ENCODE measurements at places on chromosomes 16 and 17.

- no peak for DNase-seq
Measured at GRCh38 chr17:10421900-10422542, at the start of gene MYH8. TSS of gene MYH8 (minus strand) at chr17:10421950. CDS start at chr17:10420227, 1,723 bp downstream.

DNA sequence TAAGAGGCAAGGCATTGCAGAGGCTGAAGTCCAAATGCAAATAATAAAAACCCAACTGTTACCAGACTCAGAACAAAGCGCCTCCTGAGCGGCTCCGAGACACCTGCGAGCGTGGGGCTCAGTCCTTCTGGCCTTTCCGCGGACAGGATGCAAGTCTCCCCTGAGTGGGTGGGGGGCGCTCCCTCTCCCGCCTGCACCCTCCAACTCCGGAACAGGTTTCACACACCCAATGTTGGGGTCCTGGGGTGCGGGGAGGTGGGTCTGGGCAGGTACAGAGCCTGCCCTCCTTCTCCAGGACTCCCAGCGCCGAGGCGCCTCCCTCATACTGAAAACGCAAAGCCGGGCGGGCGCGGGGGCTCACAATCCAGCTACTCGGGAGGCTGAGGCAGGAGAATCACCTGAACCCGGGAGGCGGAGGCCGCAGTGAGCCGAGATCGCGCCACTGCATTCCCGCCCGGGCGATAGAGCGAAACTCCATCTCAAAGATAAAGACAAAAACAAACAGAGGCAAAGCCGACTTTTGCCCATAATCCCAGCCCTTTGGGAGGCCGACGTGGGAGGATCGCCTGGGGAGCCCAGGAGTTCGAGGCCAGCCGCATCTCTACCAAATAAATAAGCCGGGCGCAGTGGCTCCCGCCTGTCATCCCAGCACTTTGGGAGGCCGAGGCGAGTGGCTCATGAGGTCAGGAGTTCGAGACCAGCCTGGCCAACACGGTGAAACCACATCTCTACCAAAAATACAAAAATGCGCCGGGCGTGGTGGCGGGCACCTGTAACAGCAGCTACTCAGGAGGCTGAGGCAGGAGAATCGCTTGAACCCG lies 893 bp downstream of the GINS2 start:
- no peak for DNase-seq

GRCh38 chr17:8253801-8254200 lies 4.7 kb downstream of the PFAS start:
- peak; percentile 15 for DNase-seq

DNA sequence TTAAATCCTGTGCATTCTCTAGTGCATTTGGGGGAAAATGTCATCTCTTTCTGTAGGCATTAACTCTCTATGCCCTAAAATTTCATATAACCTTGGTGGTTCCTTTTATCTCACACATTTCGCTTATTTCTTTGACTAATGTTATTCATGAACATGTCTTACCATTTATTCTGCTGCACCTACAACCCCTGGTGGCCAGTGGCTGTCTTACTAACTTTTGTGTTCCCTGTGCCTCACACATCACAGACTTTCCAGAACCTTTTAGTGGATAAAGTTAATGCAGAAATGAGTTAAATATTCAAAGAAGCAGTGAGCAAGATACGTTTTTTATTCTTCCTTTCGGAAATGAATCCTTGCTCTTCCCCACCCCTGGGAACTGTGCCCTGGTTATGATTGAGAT lies 111.9 kb downstream of the CDH13 start:
- DNase-seq = no peak

- DNase-seq = peak; percentile 7
Measured at GRCh38 chr17:74922694-74923537, at the start of gene USH1G. TSS of gene USH1G (minus strand) at chr17:74923255. CDS start at chr17:74923073, 182 bp downstream.

DNA sequence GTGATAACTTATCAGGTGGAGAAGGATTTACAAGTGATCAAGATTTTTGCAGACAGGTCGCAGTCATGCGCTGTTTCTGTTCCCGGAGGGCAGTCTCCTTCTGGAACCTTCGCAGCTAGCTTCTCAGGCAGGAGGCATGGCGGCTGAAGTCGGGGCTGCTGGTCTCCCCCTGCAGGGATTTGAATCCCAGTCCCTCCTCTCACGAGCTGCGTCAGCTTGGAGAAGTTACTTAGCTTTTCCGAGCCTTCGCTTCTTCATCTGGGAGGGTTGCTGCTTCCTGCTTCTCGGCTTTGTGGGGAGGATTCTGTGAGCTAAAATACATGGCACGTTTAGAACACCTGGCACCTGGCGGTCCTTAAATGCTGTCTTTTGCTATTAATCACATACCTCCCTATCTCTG lies 287.8 kb upstream of the FOXF1 start:
- DNase-seq = peak; percentile 21

- no peak for DNase-seq
Measured at GRCh38 chr16:11552440-11552839, 34.3 kb downstream of the LITAF start.

DNA sequence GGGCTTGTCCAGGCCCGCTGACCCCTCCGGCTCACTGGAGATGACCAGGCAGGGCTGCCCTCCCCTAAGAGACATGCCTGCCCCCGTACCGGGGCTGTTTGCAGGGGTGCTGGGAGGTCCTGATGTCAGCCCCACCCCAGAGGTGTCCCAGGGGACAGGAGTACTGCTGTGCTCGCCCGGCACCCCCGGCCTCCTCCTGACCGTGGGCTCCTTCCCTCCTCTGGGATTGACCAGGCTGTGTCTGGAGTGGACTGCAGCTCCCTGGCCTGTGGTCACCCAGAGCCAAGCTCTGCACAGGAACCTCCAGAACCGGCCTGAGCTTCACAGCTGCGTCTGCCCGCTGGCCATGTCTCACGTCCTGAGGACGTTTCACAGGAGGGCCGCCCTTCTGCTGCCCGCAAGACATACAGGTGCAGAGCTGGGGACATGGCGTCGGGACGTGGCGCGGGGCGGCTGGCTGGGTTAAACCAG lies 53.2 kb downstream of the LMF1 start:
- no peak for DNase-seq

- DNase-seq = no peak
Measured at GRCh38 chr16:57026778-57027062, 37.4 kb downstream of the NLRC5 start.

- peak; percentile 72 for DNase-seq
Measured at GRCh38 chr17:13420878-13421277, 180.9 kb downstream of the HS3ST3A1 start.

DNA sequence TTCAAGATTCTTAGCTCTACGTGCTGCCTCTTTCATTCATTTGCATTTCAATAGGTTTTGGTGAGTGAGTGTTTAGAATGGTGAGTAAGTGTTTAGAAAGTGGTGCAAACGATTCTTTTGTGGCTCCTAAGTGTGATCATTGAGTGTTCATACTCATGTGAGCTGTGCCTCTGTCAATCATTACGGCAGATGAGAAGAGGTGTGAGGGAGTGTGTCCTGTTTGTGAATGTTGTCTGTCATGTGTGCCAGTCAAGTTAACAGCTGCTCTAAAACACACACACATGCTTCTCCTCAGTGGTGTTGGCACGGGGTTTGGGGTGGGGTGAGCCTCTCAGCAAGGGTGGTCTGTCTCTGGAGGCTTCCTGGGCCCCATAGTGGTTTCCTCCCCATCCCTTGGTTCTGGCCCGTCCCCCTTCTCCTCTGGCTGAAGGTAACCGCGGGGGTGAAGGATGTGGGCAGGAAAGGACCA lies 11.4 kb downstream of the MYL4 start:
- no peak for DNase-seq

GRCh38 chr17:60436676-60437075 lies 14.4 kb downstream of the CHCT1 start:
- no peak for DNase-seq

GRCh38 chr17:17813725-17814095 lies 23.1 kb downstream of the SREBF1 start:
- no peak for DNase-seq

- no peak for DNase-seq
Measured at GRCh38 chr16:57159447-57159846, 26.4 kb downstream of the PSME3IP1 start.

DNA sequence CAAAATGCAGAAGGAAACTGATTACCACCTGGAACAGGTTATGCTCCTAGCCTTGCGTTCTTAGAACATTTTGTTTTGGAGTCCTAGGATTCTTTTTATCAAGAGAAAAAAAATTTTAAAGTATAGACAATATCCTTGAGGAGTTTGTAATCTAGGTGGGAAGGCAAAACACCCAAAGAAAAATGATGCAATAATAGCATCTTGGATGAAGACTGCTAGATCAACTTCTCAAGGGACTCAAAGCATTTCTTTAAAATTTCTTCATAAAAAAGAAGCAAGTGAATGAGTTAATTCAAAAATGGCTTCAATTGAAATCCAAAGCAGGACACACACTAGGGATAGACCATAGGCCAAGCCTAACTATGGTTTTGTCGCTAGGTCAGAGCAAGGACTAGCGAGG lies 515.8 kb upstream of the ZFHX3 start:
- no peak for DNase-seq

DNA sequence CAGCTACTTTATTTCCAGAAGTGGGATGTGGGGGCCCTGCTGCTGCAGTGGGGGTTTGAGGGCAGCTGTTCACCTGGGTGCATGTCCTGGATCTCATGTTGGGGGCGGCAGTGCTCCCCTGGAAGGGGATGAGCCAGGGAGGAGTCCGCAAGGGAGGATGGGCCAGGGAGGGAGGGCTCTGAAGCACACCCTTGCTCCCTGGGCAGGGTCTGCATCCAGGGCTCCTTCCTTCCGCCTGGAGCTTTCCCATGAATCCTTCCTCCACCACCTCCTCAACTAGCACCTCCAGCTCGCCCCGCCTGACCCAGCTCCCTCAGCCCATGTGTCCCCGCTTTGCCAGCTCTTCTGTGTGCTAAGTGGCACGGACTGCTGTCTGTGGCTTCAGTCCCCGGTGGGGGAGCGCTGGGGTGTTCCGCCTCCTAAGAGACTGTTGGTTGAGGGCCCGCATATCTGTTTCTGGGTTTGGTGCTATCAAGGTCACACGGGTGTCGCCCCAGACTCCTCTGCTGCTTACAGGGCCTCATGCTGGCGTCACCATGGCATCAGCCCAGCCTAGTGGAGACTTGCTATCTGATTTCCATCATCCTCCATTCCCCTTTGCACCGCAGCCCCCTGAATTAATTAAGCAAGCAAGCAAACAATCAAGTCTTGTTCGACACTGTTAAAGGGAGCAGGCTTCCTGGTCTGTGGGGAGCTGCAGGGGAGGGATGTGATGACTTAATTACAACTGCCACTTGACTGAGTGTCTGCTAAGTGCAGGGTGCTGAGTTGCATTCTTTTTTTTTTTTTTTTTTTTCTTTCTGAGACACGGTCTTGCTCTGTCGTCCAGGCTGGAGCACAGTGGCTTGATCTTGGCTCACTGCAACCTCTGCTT lies 71.8 kb downstream of the PRKCA start:
- peak; percentile 53 for DNase-seq

DNA sequence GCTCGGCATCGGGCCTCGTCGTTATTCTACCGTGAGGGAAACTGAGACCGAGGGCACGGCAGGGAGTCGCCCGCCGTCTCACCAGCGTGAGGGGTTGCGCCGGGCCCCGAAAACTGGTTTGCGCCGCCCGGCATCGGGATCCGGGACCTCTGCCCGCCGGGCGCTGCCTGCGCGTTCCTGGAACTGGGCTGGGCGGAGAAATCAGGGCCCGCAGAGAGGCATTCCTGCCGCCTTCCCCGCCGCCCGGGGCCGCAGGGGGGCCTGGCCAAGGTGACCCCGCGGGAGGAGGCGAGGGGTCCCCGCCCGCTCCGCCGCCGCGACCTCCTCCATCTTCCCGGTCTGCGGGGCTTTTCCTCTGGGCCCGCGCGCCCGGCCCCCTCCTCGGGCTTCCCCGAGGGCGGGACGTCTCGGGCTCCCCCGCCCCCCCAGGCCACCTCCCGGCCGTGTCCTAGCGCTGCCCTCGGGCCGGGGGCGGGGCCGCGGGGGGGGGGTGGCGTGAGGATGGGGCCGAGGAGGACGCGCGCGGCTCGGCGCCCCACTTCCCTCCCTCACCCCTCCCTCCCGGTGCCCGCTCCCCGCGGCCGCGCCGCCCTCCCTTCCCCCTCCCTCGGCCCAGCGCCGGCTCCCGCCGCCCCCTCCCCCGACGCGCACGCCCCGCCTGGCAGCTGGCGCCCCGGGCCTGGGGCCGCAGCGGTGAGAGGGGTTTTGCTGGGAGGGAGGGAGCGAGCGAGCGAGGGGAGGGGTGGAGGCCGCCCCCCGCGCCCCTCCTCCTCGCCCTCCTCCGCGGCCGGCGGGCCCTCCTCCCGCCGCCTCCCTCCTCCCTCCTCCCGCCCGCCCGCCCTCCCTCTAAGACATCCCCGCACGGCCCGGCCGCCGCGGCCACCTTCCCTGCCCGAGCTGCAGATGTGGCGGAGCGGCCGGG lies at the start of gene GLIS2:
TSS of gene GLIS2 (plus strand) at position 882 of the 922 bp plus-strand sequence. CDS start 16,214 bp downstream, outside the sequence.
- DNase-seq = peak; percentile 84

DNA sequence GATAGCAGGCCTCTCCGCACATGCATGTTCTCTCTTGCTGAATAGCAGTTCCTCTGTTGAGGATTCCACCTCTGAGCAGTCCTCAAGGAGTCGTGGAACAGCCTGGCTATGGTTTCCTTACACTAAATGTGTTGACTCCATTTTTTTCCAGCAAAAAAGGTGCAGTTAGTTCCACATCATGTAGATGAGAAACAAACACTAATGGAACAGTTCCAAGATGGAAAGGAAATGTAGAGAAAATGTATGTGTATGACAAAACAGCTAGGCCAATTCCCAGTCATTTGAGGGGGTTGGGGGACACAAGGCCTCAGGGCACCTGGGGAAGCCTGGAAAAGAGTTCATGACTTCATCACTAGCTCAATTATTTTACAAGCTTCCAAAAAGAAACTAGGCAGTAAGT lies 90.0 kb downstream of the CFDP1 start:
- DNase-seq = no peak

GRCh38 chr16:81167851-81168250 lies 70.6 kb upstream of the BCO1 start:
- DNase-seq = no peak

DNA sequence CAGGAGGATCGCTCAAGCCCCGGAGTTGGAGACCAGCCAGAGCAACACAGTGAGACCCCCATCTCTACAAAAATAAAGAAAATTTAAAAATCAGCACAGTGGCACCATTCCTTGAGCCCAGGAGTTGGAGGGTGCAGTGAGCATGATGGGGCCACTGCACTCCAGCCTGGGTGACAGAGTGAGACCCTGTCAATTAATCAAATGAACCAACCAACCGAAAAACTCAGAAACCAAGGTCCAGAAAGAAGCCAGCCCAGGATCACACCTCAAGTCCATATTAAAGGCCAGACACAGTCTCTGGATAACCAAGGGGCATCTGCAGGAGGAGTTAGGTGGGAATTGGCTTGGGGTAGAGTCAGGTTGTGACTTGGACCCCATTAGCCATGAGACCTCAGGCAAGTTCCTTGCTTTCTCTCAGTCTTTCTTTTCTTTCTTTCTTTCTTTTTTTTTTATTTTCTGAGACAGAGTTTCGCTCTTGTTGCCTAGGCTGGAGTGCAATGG lies 2.4 kb downstream of the HSD17B1 start:
- DNase-seq = no peak

Measured in fibroblast of skin of back (primary cell).